RPMI7951 (cell line): ENCODE measurements at places on chromosomes 16 and 17. TPM values are rescaled to one million over a fixed set of nuclear protein-coding genes. Genes with fewer than 3 reads are reported as not detected.

DNA sequence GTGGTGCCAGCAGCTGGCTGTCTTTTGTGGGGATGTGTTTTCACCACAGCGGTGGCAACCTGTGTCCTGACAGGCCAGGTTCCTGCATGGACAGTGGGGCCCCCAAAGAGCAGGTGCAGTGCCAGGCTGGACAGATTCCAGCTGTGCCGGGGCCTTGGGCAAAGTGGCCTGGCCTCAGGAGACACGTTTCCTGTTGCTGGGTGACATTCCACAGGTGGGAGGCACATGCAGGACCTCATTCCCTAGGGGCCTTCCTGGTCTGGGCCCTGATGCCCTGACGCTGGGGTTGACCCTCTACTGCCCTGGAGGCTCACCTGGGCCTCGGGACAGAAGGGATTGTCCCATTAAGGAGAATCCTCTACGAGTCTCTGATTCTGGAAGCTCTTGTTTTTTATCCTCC lies 182.4 kb downstream of the RAB11FIP4 start:
- DNase-seq: no peak

DNA sequence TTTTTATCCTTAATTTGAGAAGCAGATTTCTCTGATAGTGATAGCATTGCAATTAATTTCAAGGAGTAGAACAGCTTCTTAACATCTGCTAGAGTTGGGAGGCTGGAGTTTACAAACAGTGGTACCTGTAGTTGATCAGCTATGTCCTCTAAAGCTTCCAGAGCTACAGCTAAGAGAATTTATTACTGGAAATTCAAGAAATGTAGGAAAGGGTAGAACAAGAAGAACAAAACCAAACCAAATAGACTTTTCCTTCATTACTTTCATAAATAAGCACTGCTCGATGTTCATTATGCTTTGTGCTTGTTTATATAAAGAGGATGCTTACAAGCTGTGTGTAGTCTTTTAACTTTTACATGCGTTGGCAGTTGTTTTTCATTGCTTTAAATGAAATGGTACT lies 333.6 kb upstream of the TBX2 start:
- no peak for DNase-seq

DNA sequence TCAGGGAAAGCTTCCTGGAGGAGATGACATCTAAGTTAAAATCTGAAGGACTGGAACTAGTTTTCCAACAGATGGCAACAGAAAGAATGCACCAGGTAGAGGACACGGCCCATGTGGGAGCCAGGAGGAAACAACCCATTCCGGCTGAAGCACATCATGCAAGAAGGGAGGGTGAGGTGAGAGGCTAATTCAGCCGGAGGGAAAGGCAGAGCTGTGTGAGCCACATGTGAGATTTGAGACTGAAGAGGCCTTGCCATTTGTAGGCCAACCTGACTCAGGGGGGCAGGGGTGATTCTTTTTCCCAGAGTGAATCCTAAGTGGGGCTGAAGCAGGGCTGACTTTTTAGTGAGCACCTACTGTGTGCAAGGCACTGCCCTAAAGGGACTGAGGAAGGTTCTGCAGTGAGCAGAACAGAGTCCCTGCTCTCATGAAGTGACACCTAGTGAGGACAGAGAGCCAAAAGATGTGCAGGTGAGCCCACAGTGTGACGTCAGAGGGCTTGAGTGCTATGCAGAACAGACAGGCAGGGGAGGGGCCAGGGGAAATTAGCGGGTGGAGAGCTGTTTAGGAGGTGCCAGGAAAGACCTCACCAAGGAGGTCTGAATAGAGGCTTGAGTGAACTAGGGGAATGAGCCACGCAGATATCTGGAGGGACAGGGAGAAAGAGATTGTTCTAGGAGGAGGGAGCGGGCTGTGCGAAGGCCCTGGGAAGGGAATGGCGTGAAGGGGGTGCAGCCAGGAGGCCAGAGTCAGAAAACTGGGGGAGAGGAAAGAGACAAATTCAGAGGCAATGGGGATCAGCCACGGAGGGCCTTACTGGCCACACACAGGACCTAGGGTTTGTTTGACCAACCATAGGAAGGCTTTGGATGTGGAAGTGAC lies 19.8 kb upstream of the IL21R start:
- DNase-seq: no peak

VWA3A gene
- total RNA-seq: not detected in 2 replicates
